ENCODE measurements at places on chromosomes 1 and 21. TPM values are rescaled to one million over a fixed set of nuclear protein-coding genes. Genes with fewer than 3 reads are reported as not detected.

Gene HNRNPR
- 81.9 TPM for total RNA-seq

Gene WNT4
- total RNA-seq = not detected

Gene CHD5
- total RNA-seq = under 0.01 TPM

Gene BARHL2
- not detected for total RNA-seq

Gene CD53
- 334 TPM for total RNA-seq

Gene MROH9
- under 0.01 TPM for total RNA-seq

Gene RIPK4
- total RNA-seq = 0.31 TPM

Gene SPRR1B
- not detected for total RNA-seq

Gene SPRR5
- total RNA-seq = not detected

Gene IFI44L
- total RNA-seq = 29.3 TPM

Gene PODN
- 0.63 TPM for total RNA-seq

Gene ADORA1
- total RNA-seq = not detected

Gene ASB17
- not detected for total RNA-seq

Gene IFI6
- total RNA-seq = 85.6 TPM

Gene NOTCH2
- 72.8 TPM for total RNA-seq

Gene ARL8A
- total RNA-seq = 63.6 TPM

Gene NUF2
- total RNA-seq = 0.94 TPM

Gene NGF
- not detected for total RNA-seq

Gene CAPN9
- not detected for total RNA-seq

Gene ENSA
- total RNA-seq = 147 TPM

Gene UMODL1
- total RNA-seq = under 0.01 TPM

Gene MAP10
- 1.0 TPM for total RNA-seq

Gene PRDM16
- not detected for total RNA-seq

Measured in mononuclear cell (primary cell).